NCI-H187 treated with DMSO at 0.1 percent for 48 hours (cell line): ENCODE measurements at places on chromosomes 2 and 18.

DNA sequence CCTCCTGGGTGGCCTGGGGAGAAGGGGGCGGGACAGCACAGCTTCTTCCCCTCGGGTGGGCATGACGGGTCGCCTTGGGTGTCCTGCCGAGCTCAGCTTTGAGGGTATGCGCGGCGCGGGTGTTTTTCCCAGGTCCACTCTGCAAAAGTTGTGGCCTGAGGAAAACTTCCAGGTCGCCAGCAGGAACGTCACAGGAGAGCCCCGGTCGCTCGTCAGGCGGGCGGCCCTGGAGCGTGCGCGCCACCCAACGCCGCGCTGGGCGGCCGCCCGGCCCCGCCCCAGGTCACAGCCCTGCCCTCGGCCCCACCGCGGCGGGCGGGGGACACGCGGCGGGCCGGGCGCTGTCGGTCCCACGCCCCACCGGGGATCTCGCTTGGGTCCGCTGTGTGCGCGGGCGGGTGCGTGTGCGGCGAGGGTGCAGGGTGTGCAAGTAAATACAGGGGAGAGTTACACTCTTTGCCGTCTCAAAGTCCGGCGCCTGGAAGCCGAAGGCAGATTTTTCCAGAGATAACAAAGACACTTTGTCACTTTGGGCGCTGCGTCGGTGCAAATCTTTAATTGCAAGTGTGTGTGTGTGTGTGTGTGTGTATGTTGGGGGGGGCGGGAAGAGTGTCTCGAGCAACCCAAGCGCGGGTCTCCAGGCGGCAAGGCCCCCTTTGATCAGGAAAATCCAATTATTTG lies 616 bp upstream of the SP5 start:
- no peak for DNase-seq

- no peak for DNase-seq
These were observed 140.6 kb downstream of the EML6 start for GRCh38 chr2:54864096-54864495.

GRCh38 chr2:164464376-164464775 lies 156.9 kb downstream of the GRB14 start:
- no peak for DNase-seq

GRCh38 chr18:78913395-78913794 lies 66.2 kb upstream of the SALL3 start:
- no peak for DNase-seq

DNA sequence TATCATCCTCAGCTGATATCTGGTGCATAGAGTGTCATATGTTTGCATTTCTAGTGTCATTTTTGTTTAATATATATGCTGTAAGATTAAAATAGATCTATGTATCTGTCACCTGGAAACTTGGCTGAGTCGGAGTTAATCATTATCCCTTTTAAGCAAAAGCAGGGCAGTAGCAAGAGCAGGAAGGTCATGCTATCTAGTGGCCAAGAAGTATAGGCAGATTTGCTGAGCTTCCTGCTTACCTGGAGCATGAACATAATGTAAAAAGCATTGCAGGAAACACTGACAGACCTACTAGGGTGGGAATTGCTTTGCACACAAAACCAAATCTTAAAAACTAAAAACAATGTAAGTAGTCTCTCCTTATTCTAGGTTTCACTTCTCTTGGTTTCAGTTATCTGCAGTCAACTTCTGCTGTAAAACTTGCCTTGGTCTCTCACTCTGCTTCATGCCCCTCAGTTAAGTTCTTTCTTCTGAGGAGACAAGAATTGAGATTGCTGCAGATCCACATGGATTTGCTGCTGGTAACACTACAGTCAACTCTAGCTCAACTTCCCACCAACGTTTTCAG lies 295.3 kb downstream of the CDH7 start:
- DNase-seq: no peak

DNA sequence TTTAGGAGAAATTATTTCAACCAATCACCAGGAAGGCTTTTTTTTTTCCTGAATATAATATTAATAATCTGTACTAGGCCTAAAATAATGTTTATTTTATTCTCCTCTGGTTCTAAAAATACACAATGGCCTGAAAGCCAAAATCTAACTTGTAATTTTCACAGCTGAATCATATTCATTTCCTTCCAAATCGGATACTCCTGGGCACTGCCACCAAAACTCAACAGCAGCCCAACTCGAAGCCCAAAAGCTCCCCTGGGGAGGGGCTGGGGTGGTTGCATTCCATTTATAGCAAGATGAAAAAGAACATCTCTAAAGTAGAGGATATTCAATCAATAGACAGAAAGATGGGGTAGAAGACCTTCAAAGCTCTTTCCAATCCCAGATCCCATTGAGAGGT lies 100.5 kb upstream of the SETBP1 start:
- DNase-seq: no peak

DNA sequence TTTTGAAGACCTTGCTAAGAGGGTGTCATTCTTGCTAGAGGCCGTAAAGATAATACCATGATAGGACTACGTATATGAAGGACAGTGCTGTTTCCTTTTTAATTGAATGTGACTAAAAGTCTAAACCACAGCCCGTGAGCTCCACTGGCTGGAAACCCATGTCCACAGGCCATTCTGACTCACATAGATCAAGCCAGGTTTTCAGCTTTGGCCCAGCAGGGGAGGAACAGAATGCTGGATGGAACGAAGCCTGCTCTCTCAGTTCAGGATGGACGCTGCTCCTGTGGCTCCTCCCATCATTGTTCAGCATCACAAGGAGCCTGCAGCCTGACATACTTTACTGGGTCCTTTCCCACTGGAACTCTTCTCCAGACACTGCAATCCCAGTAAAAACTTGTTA lies 47.6 kb downstream of the ALPK2 start:
- no peak for DNase-seq

GRCh38 chr2:168424112-168424951 lies 31.7 kb upstream of the CERS6 start:
- DNase-seq: no peak

- DNase-seq: no peak
These were observed 72.4 kb downstream of the CERS6 start for GRCh38 chr2:168528469-168528868.

DNA sequence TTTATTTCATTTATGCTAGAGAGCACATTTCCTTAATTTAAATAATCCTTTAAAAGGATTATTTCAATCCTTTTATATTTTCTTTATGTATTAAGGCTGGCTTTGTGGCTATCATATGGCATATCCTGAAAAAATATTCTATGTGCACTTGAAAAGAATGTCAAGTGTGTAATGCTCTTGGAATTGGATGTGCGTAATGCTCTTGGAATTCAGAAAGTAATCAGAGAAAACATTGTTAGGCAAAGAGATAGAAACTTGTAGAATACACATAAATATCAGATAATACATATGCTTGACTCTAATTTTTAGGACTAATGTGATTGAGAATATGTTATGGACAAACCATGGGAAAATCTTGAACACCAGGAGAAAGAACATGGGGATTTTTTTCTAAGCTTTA lies 197.5 kb upstream of the COL3A1 start:
- DNase-seq: no peak

- no peak for DNase-seq
These were observed 1.1 kb downstream of the FEV start for GRCh38 chr2:218983934-218984238.

DNA sequence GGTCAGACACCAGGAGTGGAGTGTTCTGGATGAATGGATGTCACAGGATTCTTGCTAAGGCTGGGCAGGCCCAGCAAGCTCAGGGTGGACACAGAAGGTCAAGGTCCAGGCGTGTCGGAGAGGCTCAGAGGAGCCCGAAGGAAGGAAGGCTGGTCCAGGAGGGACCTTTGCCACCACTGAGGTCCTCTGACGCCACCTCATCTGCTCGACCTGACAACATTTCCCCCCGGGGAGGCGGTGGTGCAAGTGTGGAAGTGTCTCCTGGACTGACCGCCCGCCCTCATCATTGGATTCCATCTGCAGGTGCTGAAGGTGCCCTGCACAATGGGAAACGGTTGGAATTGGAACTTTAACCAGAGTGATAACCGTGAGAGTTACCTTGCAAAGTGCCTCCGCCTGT lies 124.6 kb downstream of the RTP5 start:
- DNase-seq: no peak

DNA sequence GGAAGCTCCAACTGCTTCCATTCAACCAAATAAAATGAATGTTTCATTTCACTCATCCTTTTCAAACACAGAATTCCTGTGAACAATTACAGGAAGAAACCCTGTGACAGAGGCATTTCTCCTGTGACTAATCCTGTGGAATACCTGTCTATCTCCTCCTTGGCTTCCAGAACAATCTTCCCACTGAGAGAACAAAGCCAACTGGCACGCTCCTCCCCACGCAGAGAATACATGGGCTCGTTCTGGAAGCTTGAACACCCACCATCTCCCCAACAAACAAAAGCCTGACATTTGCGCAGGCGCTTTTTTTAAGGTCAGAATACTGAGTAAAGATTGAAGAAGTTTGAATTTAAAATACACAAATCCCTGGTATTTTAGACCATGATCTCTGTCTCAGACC lies 104.7 kb upstream of the SLC66A3 start:
- DNase-seq: no peak

GRCh38 chr2:238597638-238598528 lies 171.2 kb downstream of the ASB1 start:
- DNase-seq: no peak

DNA sequence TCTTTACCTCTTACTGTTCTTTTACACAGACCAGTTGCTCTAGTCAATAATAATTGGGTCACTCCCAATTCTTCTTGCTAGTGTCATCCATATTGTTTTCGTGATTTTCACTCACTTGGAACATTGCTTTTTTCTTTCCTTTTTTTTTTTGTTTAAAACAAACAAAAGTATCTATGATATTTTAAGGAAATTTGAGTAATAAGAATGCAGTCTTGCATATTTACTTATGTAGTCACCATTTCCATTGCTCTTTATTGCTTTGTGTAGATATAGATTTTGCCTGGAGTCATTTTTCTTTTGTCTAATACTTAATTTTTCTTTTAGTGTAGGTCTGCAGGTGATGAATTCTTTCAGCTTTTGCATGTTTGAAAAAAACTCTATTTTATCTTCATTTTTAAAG lies 71.9 kb downstream of the WDR7 start:
- no peak for DNase-seq

GRCh38 chr2:2238726-2239269 lies 92.3 kb downstream of the MYT1L start:
- no peak for DNase-seq

- no peak for DNase-seq
These were observed 100.3 kb upstream of the MBOAT2 start for GRCh38 chr2:9103663-9104277.

DNA sequence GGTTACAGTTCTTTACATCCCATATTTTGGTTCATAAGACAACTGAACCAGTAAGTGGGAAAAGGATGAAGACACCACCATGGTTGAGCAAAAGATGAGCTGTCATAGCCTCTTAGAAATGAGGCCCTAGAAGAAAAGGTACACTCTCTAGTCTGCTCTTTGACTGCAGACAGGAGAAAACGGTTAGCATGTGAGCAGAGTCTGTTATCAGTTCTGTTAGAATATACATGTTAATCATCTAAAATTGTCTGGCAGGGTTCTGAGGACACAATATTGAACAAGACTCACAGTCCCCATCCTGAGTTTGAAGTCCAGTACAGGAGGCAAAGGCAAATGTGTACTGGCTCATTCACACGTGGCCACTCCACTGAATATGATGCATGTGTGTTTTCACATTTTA lies 78.1 kb downstream of the MBOAT2 start:
- no peak for DNase-seq
